ENCODE measurements at places on chromosomes 11 and 22. TPM values are rescaled to one million over a fixed set of nuclear protein-coding genes. Genes with fewer than 3 reads are reported as not detected.

GRCh38 chr11:16853266-16853665, 114.8 kb downstream of the C11orf58 start:
- DNase-seq = no peak

GRCh38 chr11:42770444-42771065, 541.2 kb upstream of the API5 start:
- no peak for DNase-seq

- no peak for DNase-seq
Observed at GRCh38 chr11:19294444-19294843, 53.7 kb upstream of the E2F8 start.

DNA sequence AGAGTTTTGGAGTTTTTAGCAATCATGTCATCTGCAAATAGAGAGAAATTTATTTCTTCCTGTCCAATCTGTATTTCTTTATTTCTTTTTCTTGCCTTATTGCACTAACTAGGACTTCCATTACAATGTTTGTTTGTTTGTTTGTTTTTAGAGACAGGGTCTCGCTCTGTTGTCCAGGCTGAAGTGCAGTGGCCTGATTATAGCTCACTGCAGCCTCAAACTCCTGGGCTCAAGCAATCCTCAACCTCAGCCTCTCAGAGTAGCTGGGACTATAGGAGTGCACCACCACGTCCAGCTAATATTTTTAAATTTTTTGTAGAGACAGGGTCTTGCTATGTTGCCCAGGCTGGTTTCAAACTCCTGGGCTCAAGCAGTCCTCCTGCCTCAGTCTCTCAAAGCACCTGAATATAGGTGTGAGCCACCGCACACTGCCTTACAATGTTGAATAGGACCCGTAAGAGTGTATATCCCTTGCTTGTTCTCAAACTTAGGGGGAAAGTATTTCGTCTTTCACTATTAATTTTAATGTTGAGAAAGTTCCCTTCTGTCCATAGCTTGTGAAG, 29.6 kb upstream of the MAPK1 start:
- DNase-seq = no peak

GRCh38 chr11:95337972-95338429, 107.0 kb upstream of the SESN3 start:
- DNase-seq = no peak

GRCh38 chr22:48748860-48749554, 1078.7 kb downstream of the BRD1 start:
- no peak for DNase-seq

- no peak for DNase-seq
Observed at GRCh38 chr11:33005175-33005574, 10.5 kb upstream of the DEPDC7 start.

GRCh38 chr11:122202951-122203456, 87.0 kb upstream of the BLID start:
- DNase-seq = peak; percentile 66

DNA sequence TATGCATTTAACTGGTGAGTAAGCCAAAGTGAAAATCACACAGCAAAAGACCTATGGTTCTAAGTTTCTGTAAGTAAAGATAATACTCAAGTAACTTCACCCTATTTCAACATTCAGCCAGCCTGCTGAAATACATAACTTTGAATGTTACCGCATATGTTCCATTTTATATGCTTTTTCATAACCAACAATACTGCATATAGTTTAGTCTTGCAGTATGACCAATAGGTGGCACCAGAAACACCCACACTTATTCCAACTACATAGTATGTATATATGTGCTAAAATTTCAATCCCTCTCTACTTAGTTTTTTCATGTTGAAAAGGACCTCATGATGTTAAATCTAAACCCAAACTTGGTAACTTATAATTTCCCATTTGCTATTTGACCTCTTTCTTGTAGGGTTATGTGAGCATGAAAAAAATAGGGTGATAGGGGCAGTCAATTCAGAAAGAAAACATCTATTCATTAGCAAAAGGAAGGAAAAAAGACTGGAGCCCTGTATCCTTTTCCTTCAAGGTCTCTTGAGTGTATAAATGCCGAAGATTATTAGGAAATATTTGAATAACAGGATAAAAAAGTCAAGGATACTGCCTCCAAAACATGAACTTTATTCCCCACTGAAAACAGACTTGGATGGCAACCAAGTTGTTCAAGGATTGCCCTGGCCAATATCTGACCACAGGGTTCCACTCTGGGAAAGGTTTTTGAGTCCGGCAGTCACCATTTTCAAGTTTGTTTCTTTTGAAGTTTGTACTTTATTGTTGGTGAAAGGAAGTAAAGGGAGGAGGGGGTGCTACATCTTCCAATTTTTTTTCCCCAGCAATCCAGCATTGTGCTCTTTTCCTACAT, 23.8 kb upstream of the FZD4 start:
- no peak for DNase-seq

DNA sequence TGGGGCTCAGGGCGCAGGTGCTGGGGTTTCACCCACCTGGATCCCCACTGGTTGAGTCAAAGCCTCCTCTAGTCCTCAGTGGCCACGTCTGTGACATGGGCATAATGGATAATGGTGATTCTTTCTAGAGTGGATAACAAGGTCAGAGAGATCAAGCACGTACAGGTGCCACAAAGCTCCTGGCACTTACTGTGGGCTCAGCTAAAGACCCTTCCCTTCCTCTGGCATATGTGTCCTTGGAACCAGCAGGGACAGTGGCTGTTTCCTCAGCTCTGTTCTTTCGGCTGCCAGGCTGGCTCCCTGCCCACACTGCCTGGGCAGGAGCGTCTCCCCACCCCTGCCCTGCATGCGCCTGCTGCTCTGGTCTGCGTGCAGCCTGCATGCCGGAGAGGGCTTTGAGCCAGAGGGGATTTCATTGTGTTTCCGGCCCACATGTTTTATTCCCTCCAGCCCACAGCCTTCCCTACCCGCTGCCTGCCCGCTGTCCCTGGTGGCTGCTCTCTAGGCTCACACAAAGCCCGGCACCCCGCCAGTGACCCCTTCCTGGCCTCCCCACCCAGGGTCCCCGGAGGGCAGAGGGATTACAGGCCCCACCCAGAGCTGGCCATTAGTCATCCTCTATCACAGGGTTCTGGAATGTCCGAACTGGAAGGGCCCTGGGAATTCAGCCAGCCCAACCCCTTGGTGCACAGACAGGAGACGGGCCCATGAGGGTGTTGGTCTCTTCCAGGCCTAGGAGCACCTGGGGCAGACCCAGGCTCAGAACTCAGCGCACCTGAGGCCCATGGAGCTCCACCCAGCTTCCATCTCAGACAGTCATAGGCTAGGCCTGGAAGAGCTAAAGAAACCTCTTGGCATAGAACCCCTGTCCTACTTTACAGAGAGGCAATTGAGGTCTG, 55.3 kb upstream of the GCAT start:
- DNase-seq = peak; percentile 95

DNA sequence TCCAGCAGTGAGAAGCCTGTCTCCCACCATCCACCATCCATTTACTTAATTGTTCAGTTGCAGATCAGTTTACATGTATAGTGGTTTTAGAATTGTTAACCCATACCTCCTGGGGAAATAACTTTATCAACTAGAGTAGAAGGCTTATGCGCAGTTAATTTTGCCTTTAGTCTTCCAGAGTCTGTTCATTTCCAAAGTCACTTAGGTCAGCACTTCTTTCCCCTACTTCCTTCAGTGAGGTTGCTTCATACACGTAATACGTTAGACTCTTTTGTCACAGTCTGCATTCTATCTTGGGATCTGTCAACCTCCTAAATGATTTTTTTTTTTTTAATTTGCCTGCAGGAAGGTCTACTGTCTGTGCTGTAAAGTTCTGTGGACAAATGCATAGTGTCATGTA, 495.6 kb upstream of the ISX start:
- DNase-seq = no peak

DNA sequence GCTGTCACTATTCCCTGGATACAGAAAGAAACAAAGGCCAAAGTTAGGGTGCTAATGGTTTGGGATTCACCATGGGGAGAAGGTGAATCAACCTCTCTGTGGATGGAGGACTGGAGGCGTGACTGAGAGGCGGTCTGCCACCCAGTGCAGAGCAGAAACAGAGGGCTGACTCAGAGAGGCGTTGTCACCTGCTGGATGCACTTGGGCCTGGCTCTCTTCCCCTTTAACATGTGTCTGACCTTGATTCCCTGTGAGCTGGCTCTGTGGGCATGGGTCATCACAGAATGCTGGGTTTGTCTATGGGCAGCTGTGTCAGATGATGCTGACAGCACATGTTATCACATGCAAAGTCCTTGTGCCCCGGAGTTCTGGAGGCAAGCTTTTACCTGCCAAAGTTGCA, 75.9 kb downstream of the LDLRAD3 start:
- DNase-seq = no peak

- DNase-seq = no peak
Observed at GRCh38 chr11:44681698-44682097, 45.1 kb upstream of the TSPAN18 start.

DNA sequence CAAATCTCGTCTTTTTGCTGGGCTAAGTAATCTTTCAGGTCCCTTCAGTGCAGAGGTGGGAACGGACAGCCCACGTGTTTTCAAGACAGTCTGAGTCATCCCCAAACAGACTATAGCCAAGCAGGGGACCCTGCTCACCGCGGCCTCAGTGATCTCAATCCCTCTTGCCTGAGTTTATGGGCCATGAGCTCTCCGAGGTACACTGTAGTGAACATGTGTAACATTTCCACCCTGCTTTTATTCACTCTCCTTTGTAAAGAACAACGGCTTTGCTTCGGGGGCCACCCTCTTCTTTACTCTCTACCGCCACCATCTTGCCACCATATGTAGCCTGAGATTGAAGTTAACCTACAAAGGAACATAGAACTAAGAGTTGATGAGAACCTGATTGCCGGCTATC, 11.5 kb upstream of the KCTD14 start:
- no peak for DNase-seq

DNA sequence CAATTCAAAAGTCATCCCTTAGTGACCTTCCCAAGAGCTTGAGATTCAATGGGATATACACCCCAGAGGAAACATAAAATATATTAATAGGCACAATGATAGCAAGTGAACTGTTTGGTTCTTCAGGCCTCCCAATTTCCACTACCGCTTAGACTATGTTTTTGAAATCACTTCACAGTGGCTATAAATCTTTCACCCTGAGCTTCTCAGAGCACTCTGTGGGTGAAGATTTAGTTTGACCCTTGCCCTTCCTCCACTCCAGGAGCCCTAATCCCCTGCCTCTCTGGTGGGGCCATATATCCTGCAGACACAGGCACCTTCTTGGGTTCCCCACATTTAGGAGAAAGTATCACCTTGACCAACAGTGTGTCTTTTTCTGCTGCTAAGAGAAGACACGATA, 186.9 kb upstream of the PITPNB start:
- no peak for DNase-seq

DNA sequence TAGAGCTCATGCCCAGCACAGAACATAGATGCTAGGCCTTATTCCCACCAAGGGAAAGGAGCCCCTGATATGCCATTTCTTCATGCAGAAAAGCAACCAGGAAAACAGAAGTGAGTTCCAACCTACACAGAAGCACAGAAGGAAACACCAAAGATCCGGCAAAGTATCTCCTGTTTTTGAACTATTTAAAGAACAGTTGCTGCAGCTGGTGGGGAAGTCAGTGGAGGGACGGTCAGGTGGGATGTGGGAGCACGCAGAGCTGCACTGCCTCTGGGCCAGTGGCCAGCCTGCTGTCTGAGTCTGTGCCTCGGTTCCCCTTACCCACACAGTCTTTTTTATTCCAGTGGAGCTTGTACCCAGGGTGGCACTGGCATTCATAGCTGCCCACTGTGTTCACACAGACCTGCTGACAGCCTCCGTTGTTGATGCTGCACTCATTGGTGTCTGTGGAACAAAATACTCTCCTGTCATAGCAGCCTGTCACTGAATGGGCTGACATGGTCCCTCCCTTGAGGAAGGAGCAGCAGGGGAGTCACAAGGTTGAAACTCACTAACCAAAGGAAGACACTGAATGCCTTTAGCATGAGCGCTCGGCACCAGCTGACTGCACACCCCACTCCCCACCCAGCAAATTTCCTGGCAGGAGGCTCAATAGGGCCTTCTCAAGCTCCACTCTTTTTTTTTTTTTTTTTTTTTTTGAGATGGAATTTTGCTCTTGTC, 37.9 kb downstream of the SCUBE2 start:
- no peak for DNase-seq

Gene NOX4
- 3.5 TPM for total RNA-seq

Gene CHADL
- total RNA-seq = 10.3 TPM

Gene BAIAP2L2
- total RNA-seq = 0.16 TPM

Gene SULT4A1
- 0.08 TPM for total RNA-seq

Gene NPAS4
- not detected for total RNA-seq

Gene CNIH2
- total RNA-seq = not detected

Gene AQP11
- 0.69 TPM for total RNA-seq

Gene OR51L1
- total RNA-seq = not detected

Gene CD6
- 0.47 TPM for total RNA-seq
